ENCODE measurements at places on chromosomes 4 and X.

- DNase-seq, result no peak
Observed at GRCh38 chr4:29046781-29047180, 1673.4 kb upstream of the PCDH7 start.

GRCh38 chrX:15209096-15209495 lies 60.8 kb downstream of the ASB9 start:
- DNase-seq, result no peak

- no peak for DNase-seq
Observed at GRCh38 chr4:94636004-94636403, 121.8 kb upstream of the BMPR1B start.

- no peak for DNase-seq
Observed at GRCh38 chr4:109462297-109462696, 28.7 kb downstream of the SEC24B start.

All from CD4-positive, alpha-beta T cell treated with Interleukin-17A for 1 hour (primary cell).